Tibial nerve (tissue), 4 donors: ENCODE measurements at places on chromosomes 5 and 9. TPM values are rescaled to one million over a fixed set of nuclear protein-coding genes. Genes with fewer than 3 reads are reported as not detected.

GRCh38 chr5:153999995-154000394 is 38.7 kb downstream of the FAM114A2 start:
- no peak for DNase-seq

DNA sequence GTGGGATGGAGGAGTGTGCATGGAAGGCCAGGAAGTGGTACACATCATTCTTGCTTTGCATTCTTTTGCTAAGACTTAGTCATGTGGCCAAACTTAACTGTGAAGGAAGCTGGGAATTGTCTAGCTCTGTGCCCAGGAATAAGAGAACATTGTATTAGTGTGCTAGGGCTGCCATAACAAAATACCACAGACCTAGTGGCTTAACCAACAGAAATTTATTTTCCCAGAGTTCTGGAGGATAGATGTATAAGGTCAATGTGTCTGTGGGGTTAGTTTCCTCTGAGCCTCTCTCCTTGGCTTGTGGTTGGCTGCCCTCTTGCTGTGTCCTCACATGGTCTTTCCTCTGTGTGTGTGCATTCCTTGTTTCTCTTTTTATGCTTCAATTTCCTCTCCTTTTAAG is 32.4 kb downstream of the NNT start:
- DNase-seq = no peak

DNA sequence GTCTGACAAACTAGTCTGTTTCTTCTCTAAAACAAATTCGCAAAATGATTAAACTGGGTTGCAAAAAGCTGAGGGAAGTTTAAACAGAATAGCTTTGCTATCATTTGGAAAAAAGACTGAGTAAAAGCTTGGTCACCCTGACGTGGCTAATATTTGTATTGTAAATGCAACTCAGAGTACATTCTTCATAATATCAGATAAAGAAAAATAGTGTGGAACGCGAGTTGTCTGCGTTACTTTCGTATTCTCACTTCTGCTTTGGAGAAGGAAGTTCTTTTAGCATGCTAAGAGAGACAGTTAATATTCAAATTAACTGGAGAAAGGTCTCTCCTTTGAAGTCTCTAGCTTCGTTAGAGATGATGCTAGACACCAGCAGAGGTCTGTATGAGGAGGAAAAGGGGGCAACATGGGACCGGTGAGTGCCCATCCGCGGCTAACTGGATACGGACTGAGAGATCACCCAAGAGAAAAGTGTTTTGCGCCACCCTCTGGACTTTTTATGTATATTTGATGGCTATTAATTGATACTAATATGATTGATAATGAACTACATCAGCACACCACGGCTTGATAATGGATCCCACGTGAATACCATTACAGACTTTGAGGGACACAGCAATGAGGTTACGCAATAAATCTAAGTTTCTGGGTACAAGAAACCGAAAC is 2.9 kb upstream of the CNTRL start:
- DNase-seq = peak; percentile 57

- no peak for DNase-seq
Measured at GRCh38 chr5:41835645-41836044, 34.6 kb downstream of the OXCT1 start.

GRCh38 chr5:104845541-104845940 is 1283.0 kb upstream of the NUDT12 start:
- DNase-seq = no peak

DNA sequence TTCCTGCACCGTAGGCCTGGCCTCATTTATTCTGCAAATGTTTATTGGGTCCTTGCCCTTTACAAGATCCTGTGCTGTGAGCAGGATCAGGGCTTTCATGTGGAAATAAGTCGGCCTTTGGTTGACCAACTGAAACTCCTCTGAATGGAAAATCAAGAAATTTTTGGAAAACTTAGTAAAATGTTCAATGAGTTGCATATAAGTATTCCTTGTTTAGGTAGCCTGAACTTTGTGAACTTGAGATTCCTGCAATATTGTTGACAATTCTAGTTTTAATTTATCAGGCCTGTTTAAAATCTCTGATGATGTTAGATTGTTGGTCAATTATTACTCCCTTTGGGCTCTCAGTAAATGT is 1.1 kb downstream of the MAML1 start:
- DNase-seq = no peak

- DNase-seq = peak; percentile 23
Measured at GRCh38 chr5:141753971-141754713, 72.1 kb upstream of the ARAP3 start.

- no peak for DNase-seq
Measured at GRCh38 chr9:72473474-72474261, 47.7 kb upstream of the TMC1 start.

GRCh38 chr9:97412626-97413385 is 910 bp downstream of the TDRD7 start:
- DNase-seq = no peak

DNA sequence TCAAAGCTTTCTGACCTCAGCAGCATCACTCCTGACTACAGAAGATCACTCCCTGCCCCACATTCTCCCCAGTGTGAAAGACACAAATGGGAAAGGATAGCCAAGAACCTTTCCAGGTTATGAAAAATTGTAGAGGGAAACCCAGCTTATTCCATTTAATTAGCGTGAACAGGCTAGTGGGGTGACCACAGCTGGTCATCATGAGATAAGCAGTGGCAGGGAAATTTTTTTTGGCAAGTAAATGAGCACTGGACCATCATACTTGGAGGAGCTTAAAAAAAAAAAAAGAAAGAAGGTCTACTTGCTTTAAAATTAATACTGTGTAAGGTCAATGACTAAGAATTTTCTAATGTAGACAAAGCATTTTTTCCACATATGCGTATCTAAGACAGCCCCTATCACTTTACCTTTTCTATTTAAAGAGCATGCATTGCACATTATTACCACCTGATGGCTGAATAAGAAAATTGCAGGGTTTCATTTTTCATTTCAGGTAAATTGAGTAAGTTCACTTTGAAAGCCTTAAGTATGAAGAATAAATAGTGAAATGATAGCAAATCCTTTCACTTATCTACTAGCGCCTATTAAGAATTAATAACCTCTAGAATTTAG is 123.6 kb downstream of the ELAVL2 start:
- no peak for DNase-seq

GRCh38 chr9:129595903-129596540 is 24.9 kb downstream of the C9orf50 start:
- DNase-seq = no peak

DNA sequence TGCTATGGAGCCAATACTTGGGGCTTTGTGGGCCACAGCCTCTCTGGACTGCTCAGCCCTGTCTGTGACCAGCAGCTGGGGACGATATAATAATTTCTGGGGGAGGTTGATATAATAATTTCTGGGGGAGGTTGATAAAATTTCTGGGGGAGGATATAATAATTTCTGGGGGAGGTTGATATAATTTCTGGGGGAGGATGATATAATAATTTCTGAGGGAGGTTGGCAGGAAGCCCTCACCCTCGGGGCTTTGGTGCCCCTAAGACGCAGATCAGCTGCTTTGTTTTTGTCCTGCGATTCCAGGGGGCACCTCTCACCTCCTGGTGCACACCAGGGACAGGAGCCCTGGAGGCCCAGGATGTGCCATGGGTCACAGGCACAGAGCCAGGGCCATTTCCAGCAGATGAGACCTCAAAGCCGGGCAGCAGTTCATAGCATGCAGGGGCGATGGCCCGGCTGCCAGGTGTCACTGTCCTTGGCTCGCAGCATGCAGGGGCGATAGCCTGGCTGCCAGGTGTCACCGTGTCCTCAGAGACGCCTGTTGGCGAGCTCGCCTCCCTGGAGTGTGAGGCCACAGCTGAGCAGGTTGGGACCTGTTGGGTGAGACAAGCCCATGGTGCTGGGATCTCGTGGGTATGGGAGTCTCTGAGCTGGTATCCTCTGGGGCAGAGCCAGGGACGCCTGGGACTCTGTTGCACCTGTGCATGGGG is 3.8 kb upstream of the TOR4A start:
- no peak for DNase-seq

DNA sequence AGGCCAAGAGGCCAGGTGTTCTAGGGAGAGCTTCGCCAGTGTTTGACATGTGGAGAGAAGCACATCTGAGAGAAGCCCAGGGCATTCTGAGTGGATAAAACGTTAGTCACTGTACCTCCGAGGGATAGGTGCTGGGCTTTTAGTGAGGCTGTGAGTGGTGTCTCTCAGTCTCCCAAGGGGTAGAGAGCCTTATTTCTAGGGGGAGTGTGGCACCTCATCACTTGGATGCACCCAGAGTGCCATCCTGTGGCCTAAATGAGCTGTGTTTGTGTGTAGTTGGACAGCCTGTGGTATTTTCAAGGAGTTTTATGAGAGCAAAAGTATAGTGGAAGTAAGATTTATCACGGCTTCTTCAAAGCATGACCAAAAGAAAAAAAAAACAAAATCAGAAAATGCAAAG is 1046.9 kb upstream of the WWC1 start:
- no peak for DNase-seq

- DNase-seq = peak; percentile 54
Measured at GRCh38 chr9:96486386-96487028, 36.5 kb downstream of the HABP4 start.

DNA sequence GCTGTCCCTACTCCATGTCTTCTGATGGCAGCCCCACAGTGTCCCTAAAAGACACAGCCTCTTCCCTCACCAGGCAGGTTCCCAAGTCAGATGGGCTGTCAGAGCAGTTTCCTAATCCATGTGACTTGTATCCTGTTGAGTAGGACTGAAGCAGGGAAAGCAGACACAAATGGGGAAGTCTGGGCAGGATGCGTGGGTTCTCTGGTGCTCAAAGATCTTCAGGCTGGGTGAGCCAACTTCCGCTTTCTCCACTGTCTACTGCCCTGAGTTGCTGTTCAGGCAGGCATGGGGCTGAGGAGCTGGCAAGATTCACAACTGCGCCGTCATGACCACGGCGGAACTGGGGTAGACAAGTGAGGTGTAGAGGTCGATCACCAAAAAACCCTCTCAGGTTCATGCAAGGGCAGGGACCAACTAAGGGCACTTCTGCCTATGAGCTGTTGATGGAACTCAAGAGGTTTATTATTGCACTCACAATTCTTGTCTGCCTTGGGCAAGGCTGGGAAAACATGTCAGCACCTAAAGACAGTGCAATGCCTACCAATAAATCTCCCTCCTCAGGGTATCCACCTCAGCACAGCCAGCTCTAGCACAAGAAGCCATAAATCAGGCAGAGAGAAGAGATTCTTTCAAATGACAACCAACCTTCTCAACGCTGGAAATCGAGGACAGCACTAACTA is 83.4 kb downstream of the RAPGEF1 start:
- DNase-seq = peak; percentile 57

DNA sequence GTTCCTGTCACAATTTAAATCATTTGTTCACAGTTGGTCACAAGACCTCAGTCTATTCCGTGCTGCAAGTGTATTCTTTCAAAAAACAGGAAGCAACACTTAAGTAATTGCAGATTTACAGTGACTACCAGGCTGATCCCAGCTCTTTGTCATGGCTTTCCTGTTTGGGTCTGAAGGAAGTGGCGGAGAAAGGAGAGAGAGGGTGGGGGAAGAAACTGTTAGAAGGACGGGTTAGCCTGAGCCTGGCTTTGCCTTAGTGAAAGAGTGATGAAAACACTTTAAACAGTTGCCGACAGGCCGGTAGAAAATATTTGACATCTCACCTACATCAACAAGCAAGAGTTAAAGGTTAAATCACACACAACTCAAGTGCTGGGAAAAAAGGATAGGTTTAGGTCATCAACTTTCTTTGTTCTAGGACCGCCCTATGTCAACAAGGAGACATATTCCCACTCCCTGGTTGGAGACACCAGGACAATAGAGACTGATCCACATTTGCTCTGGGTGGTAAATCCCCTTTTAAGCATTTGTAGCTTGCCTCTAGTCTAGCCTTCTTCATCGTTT is 102.2 kb upstream of the DAB2 start:
- no peak for DNase-seq

Gene CMBL
- 6.3 TPM for total RNA-seq

Gene PCDHGA9
- 8.4 TPM for total RNA-seq

Gene TLX3
- total RNA-seq = not detected

Gene PRDM9
- not detected for total RNA-seq

Gene SLC4A9
- total RNA-seq = not detected

Gene TTC39B
- 8.6 TPM for total RNA-seq

Gene TRPM6
- total RNA-seq = 0.30 TPM

Gene PCDHB16
- total RNA-seq = 9.2 TPM

Gene ZNF354B
- total RNA-seq = 38.7 TPM
